ENCODE measurements at places on chromosomes 7 and 10.

DNA sequence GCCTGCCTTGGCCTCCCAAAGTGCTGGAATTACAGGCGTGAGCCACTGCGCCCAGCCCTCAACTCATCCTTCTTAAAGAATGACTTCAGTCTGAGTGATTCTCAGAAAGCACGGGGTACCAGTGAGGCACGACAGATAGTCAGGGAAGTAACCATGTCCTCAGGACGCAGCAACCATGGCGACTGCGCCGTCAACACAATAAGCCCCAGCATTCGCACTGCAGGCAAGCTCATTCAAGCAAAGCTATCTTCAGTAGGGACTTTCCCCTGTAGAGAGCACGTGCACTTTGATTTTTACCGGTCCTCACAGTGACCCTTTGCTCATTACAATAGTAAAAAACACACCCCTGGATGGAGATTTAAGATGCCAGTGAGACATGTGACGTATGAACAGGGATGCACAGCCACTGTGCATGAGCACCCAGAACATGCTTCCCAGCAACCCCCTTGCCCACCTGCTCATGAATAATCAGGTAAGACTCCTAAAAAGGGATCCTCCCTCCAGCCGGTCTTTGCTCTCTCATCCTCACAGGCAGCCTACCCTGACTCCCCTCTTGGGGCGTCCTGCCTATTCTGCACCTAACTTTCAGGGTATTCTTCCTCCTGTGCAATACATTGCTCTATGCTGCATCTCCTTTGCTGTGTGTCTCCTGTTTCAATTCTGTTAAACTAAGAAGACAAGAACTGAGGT, 9.1 kb downstream of the WDR86 start:
- no peak for DNase-seq

GRCh38 chr10:104300736-104301292, 31.8 kb downstream of the GSTO2 start:
- DNase-seq: no peak

DNA sequence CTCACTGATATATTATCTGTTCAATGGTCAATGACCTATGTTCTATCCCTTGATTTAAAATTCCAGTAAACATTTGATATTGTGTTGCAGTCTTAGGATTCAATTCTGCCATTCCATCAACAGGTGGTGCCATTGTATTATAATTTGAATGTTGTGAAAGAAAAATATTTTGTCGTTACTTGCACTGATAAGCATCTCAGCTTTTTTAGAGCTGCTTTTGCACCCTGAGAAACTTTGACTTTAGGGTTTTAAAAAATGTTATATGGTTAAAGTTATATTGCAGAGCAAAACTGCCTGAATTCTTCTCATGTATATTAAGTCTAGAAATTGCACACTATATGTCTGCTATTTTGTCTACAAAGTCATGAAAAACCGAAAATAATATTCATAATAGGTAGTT, 18.8 kb upstream of the MINDY3 start:
- DNase-seq: no peak

- no peak for DNase-seq
Observed at GRCh38 chr7:123024989-123025758, 29.7 kb upstream of the TAS2R16 start.

GRCh38 chr10:75083972-75084833, 27.3 kb upstream of the SAMD8 start:
- no peak for DNase-seq

- DNase-seq: no peak
Observed at GRCh38 chr10:128894641-128895040, 572.4 kb upstream of the MGMT start.

GRCh38 chr7:129864042-129864441, 88.7 kb downstream of the UBE2H start:
- DNase-seq: no peak

GRCh38 chr7:148561099-148561498, 29.5 kb upstream of the C7orf33 start:
- no peak for DNase-seq

GRCh38 chr7:123522066-123522465, 12.3 kb downstream of the IQUB start:
- no peak for DNase-seq

DNA sequence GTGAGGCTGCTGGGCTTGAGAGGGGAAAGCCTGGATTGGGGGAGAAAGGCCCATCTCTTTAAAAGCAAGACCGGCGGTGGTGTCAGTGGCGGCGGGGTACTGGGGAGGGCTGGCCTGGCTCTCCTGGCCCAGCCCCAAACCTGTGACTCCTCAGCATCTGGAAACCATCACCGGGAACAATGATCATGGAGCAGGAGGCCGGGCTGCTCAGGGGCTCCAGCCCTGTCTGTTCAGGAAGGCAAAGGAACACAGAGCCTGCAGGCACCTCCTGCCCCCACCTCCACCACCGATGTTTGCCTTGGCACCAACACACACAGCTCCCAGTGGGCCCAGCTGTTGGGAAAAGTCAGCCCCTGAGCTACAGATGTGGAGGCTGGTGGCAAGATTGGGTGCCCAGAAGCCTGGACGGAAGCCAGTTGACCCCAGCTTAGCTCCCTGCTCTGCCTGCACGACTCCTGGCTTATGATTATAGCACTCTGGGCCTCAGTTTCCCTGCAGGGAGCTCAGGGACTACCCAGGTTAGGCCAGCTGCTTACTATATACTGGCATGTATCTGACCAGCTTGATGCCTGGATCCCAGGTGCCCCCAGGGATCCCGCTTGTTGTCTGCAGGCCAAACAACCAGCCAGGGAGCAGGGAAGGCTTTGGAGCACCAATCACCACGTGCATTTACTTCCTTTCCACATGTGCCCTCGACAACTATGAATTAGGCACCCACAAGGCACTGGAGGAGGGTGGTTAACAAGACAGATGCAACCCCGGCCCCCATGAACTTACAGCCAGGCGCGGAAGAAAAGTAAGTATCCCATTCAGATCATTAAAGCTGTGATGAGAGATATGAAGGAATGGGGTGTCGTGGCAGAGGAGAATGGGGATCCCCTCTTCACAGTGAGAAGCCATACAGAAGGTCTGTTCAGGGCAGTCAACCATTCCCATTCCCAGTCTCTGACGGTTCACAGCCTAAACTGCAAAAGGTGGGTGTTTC, 37.3 kb downstream of the ZCCHC24 start:
- DNase-seq: no peak

GRCh38 chr7:27518561-27519350, 143.9 kb downstream of the HIBADH start:
- no peak for DNase-seq

GRCh38 chr7:6589151-6589828, 531 bp upstream of the INTS15 start:
- no peak for DNase-seq

DNA sequence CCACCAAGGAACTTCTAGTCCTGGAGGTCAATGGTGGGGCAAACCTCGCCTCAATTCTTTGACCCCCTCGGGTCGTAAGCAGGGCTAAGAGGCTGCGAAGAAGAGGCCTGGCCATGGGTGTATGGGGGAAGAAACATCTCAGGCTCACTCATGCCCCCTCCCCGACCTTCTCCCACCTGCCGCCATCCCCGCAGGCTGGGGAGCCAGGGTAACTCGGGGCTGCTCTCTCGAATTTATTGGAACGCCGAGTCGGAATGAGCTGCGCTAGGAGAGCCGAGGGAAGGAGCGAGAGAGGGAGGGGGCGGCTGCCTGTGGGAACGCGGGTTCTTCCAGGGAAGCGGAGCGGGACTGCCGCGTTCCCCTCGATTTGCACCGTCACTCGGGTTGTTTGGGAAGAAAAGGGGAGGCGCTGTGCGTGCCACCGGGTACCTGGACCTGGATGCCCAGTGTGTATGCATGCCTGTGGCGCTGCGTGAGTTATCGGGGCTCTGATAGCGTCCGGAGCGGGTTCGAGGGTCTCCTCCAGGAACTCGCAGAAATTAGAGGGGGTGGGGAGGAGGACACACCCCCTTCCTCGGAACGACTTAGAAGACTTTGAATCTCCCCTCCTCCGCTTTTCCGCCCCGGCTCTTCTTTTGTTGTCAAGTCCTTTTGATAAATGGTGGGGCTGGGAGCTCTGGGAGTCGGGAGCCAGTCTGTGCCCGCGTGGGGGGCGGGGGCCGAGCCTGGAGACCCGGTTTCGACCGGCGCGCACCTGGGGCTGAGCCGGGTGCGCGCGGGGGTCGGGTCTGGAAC, 1.8 kb upstream of the ZNF503 start:
- DNase-seq: no peak

DNA sequence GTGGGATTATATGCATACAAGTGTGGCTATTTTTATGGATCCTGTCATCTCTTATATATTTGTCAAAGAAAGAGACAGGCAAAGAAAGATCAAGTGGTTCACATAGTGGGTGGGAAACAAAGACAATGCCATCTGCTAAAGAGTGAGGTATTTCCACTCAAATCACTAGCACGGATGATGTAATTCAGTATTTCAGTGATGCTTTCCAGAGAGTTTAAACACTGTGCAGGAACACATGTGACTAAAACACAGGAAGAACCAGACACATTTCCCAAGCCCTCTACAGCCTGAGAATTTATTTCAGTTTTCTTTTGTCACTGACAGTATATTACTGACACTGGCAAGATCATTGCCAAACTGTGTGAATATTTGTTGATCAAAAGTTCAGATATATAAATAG, 885.7 kb upstream of the CELF2 start:
- DNase-seq: no peak

DNA sequence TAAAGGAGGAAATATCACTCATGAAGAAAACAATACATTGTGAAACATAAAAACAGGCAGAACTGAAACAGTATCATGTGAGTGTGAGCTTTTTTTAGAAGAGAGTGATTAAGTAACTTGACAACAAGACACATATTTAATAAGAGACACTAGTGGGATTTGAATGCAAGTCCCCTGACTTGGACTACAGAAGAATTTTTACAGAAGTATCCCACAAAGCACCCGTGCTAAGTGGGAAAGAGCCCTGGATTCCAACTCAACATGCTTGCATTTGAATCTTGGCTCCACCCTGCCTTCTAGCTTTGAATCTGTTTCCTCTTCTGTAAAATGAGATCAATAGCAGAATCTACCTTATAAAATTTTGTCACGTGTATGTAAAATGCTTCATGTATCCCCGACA, 166.2 kb downstream of the ZNF365 start:
- DNase-seq: no peak

GRCh38 chr7:95525503-95525902, 39.8 kb downstream of the ASB4 start:
- no peak for DNase-seq

- DNase-seq: no peak
Observed at GRCh38 chr7:41188163-41189130, 514.4 kb downstream of the INHBA start.

GRCh38 chr7:79790656-79791262, 337.3 kb upstream of the MAGI2 start:
- no peak for DNase-seq

GRCh38 chr7:99137411-99138180, 6.3 kb downstream of the SMURF1 start:
- DNase-seq: no peak

DNA sequence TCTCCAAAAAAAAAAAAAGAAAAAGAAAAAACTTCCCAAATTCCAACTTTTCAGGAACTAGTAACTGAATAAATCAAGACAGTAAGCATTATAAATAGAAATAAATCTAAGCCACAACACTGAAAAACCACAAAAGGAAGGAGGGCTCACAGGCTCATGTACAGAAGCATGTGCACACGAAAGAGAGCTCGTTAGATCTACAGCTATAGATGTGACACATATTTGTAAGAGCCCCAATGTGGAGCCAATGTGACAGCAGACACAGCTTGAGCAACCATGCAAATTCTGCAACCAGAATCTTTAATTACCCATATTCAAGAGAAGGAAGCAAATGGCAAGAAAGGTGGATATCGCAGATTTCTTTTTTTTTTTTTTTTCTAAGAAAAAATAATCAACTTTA, 94.7 kb downstream of the SORBS1 start:
- DNase-seq: no peak

- DNase-seq: no peak
Observed at GRCh38 chr10:123748711-123749110, 82.6 kb downstream of the GPR26 start.

DNA sequence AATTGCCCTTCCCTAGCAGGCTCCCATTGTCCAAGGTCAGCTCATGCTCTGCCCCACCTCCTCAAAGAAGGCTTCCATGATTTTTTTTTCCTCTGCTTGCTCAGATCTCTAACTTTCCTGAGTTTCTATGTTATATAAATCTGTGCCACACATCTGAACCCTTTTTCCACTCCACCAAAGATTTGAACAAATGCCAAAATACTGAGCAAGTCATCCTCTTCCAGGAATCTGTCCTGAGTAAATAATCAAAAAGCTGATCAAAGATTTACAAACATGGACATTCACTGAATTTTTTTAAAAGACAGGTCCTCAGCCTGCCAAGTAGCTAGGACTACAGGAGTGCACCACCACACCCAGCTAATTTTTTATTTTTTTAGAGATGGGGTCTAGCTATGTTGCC, 102.8 kb upstream of the ARID5B start:
- DNase-seq: no peak

DNA sequence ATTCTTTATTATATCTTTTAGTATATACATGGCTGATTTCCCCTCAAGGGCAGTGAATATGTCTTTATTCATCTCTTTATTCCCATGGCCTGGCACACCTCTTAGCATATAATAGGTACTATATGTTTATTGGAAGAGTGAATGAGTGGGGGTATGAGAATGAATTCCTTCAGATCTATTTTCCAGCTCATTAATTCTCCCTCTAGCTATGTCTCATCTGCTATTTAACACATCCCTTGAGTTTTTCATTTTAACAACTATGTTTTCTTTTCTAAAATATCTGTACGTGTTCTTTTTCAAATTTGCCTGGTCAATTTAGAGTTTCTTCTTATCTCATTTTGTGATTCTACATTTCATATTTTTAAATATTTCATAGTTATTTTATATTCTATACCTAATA, 14.4 kb downstream of the HPS1 start:
- no peak for DNase-seq

- DNase-seq: no peak
Observed at GRCh38 chr10:53023411-53023810, 250.8 kb upstream of the MBL2 start.

DNA sequence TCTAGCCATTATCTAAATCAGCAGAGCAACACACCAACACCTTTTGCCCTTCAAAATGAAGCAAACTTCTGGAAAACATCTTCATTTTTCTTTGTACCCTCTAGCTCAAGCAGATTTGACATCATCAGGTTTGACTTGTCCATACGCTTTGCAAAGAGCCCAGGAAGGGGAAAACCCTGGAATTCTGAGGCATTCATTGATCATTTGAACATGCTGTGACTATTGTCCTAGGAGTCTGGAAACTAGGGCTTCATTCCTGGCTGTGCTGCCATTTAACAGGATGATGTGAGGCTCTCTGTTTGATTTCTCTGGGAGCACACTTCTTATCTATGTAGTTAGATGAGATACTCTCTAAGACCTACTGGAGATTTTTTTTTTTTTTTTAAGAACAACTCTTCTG, 23.5 kb downstream of the GATA3 start:
- no peak for DNase-seq

GRCh38 chr10:86447432-86447831, 74.2 kb downstream of the WAPL start:
- DNase-seq: no peak

GRCh38 chr7:138872576-138872975, 74.6 kb upstream of the ATP6V0A4 start:
- DNase-seq: no peak
